ENCODE measurements at places on chromosomes 12 and 14. TPM values are rescaled to one million over a fixed set of nuclear protein-coding genes. Genes with fewer than 3 reads are reported as not detected.
A peak's percentile ranks its signal among the peaks of the same experiment; 100 is the strongest.

GRCh38 chr12:87784350-87784749 is 244.9 kb downstream of the C12orf50 start:
- no peak for DNase-seq

The GLIPR1L2 gene
- total RNA-seq: 0.31 TPM

DNA sequence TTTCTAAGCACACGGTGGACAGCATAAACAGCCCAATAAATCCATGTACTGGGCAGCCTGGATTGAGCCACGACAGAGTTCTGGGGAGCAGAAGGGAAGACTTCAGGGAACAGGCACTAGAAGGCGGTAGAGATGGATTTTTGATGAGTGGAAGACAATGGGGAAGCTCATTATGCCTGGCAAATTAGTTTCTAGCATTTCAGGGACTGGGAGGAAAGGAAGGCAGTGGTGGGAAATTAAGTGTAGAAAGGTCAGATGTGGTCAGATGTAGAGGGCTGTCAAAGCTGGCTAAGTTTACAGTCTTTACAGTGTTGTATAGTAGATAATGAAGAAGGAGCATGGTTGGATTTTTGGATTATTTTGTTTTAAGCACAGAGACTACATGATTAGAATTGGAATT is 9.2 kb downstream of the EGLN3 start:
- no peak for DNase-seq

The SERPINA1 gene
- total RNA-seq: 0.13 TPM

GRCh38 chr12:121128908-121129810 is 3.5 kb upstream of the P2RX7 start:
- no peak for DNase-seq

- DNase-seq: peak; percentile 63
Observed at GRCh38 chr14:36653962-36654793, 7.5 kb upstream of the PAX9 start.

The TAS2R14 gene
- 7.0 TPM for total RNA-seq

The PSMD9 gene
- total RNA-seq: 46.4 TPM

DNA sequence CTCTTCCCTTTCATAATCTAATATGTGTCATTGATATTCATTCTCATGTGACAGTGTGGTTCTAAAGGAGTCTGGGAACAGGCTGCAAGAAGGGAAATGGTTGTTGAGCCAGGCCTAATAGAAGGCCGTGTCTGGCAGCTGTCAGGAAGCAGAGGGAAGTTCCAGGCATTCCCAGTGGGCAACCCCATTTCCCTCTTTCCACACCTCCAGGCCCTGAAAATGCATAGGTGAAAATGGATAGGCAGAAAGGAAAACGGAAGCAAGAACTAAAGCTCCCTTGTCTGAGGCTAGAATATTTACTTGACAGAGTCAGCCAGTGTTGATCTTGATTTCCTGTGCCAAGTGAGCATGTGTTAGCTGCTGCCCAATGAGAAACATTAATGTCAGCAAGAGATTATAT is 97.7 kb downstream of the PPM1A start:
- DNase-seq: no peak

GRCh38 chr12:6332459-6332858 is 9.4 kb downstream of the TNFRSF1A start:
- DNase-seq: no peak

Measured in neural progenitor cell (in vitro differentiated cells).